Vagina (tissue), 2 donors: ENCODE measurements at places on chromosomes 16 and 17.

DNA sequence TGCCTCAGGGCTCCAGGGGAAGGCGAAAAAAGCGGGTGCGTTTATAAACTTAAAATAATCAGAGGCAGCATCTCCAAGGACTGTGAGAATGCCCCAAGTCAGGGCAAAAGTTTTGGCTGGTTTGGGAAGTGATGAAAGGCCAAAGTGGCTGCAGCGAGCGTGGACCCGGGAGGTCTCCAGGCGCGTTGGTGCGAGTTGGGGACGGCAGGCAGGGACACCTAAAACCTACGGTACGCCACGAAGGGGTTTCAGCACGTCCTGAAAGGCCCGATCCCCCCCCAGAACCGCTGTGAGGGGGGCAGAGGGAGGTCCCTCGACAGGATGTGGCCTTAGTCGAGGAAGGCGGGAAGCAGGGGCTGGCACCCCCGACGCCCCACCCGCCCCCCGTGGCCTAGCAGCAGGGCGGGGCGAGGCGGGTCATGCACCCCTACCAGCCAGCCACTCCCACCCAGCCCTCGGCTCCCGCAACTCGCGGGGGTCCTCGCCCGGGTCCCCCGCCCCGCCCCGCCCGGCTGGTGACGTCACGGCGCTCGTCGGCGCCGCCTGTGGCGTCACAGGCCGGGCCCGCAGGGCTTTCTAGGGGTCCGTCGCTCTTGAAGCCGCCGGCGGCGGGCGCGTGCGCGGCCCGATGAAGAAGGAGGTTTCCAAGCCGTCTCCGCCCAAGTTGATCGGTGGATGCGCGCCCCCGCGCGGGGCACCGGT is at the start of gene MYCBPAP:
Gene MYCBPAP (plus strand): TSS at position 569 of the 702 bp plus-strand sequence. CDS start 236 bp downstream, outside the sequence.
- DNase-seq, result no peak

- DNase-seq, result no peak
Measured at GRCh38 chr16:47916266-47916665, 239.5 kb downstream of the ABCC12 start.

DNA sequence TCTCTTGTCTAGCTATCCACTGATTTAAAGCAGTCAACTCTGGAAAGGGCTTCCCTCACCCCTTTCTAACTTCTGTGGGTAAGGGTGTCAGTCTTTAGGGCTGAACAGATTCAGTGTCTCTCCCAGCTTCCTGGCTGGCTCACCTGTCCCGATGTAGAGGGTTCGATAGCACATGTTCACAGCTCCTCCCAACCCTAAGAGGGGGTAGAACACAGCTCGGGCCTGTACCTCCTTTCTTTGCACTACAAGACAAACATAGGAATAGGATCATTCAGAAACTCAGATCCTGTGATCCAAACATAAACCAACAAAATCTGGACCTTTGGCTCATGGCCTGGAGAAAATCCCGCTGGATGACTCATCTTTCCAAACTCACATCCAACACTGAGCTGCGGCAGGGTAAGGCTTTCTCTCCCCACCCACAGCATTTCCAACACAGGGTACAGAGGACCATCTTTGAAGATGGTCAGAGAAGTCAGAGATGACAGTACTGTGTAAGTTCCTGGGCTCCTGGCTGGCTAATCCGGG is 5.8 kb upstream of the DHRS13 start:
- no peak for DNase-seq

DNA sequence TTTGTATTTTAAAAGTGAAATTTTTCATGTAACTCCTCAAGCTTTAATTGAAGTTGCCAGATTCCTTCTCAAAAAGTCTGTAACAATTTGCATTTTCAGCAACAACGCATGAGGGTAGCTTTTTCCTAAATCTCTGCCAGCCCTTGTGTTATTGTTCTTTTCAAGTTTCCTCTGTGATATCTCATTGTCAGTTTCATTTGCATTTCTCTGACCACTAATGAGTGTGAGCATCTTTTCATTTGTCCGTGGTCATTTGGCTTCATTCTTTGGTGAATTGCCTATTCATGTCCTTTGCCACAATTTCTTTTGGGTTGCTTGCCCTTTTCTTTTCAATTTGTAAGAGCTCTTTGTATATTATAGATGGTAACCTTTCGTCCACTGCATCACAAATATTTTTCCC is 68.0 kb upstream of the NKD1 start:
- no peak for DNase-seq

DNA sequence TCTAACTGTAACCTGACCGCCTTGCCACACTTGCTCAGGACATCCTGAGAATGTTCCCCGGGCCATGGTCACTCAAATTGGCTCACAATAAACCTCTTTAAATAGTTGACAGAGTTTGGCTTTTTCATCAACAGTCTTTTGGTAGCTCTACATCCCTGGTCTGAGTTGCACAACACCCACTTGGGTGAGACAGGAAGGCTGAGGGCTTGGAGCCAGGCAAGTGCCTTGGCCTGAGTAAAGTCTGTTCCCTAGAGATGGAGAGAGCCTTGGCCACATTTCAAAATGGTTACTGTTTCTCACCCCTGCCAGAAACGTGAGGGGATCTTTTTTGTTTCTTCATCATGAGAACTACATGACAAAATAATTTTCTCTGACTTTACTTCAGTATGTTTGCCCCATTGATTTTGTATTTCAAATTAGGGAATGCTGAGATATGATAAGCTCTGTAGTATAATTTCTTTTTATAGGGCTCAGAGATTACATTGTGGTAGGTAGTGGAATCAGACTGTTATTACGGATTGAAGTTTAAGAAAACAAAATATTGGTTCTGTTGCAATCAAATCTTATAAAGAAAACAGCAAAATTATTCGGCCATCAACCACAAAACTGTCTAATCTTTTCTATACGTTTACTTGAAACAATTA is 53.9 kb upstream of the NETO2 start:
- no peak for DNase-seq

GRCh38 chr16:63066552-63066951 is 1030.3 kb upstream of the CDH8 start:
- no peak for DNase-seq

GRCh38 chr17:43438626-43439025 is 39.8 kb downstream of the ARL4D start:
- DNase-seq, result no peak

DNA sequence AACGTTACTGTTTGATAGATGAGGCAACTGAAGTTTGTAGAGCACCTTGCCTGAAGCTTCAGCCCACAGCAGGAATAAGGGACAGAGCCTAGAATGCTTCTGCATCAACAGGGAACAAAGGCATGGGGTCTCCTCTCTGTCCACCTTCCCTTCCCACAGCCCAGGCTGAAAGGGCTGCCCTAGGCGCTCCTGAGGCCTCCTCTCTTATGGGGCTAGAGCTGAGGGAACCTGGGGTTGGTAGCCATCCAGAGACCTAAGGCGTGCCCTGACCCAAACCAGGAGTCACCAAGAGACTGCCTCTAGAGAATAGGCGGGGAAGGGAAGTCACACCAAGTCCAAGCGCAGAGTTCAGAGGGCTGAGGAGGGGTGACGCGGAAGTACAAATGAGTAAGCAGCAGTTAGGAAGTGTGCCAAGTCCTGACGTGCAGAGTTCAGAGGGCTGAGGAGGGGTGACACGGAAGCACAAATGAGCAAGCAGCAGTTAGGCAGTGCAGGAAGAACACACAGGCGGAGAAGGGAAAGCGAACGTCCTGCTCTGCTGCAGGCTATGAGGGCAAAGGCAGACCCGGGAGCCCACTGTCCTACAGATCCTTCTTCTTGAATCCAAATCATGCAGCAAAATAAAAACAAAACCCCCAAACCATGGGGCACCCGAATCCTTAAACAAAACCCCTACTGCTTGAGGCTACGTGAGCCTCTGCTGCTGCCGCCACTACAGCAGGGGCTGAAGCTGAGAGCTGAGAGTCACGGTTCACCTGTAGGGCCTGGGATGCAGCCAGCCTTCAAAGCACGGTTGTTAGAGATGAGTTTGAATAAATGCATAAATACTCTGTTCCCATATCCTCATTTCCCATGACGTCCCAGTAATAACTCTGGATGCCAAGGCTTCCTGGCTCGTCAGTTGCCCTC is 2.7 kb upstream of the SPG7 start:
- peak; percentile 93 for DNase-seq

GRCh38 chr17:64055183-64056142 is 35.0 kb upstream of the ICAM2 start:
- no peak for DNase-seq

DNA sequence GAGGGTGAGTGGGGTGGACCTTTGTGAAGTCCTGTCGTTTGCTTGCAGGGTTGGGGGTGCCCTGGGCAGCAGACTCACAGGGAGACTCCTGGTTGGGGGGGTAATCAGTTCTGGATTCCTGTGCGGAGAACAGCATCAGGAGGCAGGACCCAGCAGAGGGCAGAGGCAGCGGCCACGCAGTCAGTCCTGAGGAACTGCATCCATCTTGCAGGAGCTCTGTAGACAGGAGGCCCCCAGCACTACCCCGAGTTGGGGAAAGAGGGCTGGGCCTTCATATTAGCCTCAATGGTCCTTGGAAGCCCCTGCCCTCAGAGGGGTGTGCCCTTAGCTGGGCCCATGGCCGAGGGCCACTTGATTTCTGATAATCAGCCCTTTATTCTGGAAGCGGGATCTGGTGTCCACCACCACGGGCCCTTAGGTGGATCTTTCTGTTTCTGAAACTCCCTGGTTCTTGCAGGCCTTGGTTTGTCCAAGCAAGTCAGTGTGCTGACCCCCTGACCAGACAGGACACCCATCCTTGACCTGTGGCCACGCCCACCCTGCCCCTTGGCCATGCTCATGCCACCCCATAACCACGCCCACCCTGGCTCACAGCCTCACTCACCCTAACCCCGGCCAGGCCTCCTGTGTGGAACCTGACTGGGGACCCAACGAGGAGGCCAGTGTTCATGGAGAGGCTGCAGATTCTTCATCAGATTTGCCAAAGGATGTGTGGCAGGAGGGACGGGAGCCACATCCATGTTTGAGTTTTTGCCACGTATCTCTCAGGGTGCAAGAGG is 73.5 kb upstream of the CBX4 start:
- DNase-seq, result no peak

DNA sequence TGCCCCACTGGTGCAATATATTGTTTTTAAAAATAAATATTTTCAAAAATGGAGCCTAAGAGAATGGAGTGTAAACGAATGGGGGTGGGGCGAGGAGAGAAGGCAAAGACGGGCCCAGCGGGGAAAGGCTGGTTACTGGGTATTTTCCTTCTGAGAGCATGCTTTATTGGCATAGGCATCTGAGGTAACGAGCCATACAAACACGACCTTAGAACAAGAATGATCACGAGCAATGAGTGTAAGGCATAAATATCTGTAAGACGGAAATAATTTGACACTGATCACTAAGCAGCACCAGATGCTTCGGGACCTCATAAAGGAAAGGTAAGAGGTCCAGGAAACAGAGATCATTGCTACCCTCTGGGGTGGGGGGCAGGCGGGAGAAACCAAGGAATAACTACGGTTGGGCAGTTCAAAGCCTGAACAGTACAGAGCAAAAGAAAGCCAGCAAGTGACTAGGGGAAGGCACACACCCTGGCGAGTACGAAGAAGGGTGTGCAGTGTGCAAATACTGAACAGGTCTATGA is 959 bp downstream of the SSH2 start:
- no peak for DNase-seq

GRCh38 chr17:48596735-48597527 is 3.4 kb upstream of the HOXB5 start:
- DNase-seq, result no peak

GRCh38 chr17:33623841-33624240 is 330.7 kb upstream of the ASIC2 start:
- DNase-seq, result no peak

DNA sequence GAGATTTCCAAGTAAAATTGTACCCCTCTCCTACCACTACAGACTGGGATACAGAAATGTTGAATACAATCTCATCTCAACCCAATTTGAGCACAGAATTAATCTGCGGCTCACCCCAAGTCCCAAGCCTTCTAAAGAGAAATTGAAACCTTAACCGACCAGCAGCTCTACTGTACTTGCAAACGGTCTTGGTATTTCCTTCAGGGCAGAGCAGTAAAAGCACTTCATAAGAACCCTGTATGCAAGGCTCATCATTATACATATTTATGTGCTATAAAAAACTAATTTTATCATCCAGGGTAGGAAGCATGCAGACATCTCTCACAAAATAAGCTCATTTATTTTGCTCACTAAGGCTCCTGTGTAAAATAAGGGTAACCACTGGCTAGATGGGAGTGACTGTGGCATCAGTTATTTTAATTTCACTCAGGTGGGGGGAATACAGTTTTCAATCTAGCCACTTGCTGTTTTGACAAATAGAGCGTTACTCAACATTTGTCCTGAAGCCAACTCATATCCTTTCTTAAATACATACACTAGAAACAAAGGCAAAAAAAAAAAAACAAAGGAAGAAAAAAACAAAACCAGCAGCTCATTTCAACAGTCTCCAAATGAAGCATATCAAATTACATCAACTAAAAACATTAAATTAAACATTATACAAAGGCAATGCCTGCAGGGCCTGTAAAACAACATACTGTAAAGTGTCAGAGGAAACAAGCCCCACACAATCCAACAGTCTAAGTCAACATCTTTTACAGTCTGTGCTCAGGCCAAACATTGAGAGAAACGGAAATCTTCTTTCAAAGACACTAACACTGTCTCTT is 65.0 kb downstream of the PARN start:
- DNase-seq, result no peak

DNA sequence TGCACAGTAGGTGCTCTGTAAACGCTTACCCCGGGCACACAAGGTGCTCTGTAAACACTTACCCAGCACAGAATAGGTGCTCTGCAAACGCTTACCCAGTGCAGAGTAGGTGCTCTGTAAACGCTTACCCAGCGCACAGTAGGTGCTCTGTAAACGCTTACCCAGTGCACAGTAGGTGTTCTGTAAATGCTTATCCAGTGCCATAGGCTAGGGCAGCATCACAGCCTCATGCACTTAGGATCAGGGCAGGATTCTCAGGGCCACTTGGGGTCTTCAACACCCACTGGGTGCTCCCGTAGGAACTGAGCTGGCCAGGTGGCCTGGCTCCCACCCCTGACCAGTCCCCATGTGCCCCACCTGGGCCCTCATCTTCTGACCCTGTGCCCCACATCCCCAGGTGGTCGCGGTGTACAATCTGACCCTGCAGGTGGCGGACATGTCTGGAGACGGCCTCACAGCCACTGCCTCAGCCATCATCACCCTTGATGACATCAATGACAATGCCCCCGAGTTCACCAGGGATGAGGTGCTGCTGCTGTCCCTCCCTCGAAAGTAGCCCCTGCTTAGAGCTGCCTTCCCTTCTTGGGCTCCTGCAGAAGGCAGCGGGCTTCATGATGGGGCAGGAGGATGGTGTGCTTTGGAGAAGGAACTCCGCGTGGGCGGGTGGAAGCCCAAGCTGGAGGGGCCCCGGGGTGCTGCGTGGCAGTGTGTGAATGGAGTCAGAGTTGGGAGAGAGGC is 13.1 kb downstream of the SLC22A31 start:
- DNase-seq, result no peak

DNA sequence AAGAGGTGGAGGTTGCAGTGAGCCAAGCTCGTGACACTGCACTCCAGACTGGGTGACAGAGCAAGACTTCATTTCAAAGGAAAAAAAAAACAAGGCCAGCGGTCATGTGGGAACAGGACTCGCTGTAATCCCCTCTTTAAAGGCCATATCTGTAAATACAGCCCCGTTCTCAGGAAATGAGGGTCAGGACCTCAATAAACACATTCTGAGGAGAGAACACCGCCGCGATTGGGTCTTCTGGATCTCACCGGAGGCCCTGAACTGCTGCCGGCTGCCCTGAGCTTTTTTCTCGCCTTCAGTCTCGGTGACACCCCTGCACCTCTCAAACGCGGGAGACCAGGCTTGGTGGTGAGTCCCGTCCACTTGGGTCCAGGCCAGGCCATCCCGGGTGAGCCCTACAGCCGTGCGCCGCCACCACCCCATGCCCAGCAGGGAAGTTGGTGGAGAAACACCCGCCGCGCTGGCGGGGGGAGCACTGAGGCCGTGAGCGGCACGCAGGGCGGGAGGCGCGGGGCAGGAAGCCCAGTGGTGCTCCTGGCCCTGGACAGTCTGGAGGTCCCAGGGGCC is 28.4 kb downstream of the SLC25A10 start:
- DNase-seq, result no peak
